Gastrocnemius medialis (tissue), 4 donors: ENCODE measurements at places on chromosomes 1 and 21. TPM values are rescaled to one million over a fixed set of nuclear protein-coding genes. Genes with fewer than 3 reads are reported as not detected.

The CNR2 gene
- not detected for total RNA-seq

The CR1 gene
- total RNA-seq: 2.4 TPM

The C1orf21 gene
- 128 TPM for total RNA-seq

The GUCA2B gene
- not detected for total RNA-seq

The C8B gene
- total RNA-seq: 0.68 TPM

DNA sequence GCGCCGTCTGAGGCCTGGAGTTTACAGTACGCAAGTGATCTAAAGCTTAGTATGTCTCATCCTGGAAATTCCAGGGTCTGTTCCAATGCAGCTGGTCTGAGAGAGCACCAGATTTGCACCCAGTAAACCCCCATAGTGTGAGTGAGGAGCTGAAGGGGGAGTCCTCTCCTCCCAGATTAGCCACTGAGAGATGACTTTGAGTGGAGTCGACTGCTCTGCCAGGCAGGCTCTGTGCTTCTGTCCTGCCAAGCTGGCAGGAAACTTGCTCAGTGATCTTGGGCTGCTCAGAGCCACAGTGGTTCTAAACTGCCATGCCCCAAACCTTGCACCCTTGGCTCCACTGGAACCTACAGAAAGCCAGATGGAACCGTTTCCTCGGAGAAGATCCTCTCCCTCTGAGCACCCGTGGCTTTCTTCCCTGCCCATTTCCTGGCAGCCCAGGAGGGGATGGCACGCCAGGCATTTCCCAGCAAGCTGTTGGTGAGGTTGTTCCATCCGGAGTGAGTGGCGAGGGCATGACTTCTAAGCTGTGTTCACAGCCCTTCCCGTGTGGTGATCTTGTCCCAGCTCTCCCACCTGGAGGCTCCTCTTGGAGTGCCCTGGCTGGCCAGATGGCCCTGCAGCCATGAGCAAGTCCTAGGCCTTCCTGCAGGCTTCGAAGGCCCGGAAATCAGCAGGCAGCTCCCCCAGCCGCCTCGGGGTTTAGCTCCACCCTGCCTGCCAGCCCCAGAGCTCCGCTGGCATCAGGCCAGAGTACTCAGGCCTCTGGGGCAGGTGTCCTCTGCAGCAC lies 125.9 kb upstream of the VAMP3 start:
- DNase-seq: no peak

DNA sequence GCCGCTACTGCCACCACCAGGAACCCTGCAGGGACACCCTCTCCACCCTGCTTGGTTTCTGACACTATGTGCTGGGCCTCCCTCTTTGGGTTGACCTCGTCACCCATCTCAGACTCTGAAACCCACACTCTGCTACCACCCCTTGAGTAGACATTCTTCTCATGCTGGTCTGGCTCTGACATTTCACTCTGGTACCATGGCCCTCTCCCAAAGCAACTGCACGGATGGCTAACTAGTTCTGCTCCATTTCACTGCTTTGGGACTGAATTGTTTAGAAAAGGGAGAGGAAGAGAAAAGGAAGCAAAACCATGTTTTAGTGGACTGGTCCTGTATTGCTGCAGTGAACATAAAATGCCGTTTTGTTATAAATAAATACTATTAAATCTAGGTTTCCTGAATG lies 137.8 kb downstream of the KCNK2 start:
- DNase-seq: no peak

- DNase-seq: no peak
These were observed 89.0 kb upstream of the BCAR3 start for GRCh38 chr1:93770640-93771039.

DNA sequence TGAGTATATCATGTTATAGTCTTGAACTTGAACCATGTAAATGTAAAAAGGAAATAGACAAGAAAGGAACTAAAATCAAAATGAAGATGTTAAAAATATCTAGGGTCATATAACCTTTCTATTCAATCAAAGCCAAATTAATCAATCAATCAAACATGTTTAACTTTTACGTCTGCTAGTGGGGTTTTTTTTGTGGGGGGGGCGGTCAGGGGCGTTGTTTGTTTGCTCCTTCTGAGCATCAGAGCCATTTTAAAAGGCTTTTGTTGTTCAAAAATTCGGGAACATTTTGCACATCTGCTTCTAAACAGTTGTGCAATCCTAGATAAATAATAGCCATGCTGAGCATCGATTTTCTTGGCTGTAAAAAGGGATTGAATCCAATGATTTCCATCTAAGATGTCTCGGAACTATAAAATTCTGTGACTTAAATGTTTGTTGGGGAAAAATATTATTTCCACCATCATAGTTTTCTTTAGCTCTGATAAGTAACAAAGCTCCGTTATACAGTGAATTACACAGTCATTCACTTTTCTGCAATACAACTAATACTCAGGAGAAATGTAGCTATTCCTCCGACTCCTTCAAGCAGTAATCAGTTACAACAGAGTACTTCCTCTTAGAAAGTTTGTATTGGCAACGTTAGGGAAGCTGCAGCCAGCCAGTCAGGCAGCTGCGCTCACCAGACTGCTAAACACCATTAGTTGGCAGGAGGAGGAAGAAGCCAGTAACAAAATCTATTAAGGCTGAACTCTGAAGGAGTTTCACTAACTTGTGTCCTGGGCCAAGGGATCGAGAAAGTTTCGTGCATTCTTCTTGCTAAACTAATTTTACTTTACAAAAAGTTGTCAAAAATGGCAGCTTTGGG lies 2.2 kb downstream of the SPATA6 start:
- DNase-seq: peak; percentile 61

DNA sequence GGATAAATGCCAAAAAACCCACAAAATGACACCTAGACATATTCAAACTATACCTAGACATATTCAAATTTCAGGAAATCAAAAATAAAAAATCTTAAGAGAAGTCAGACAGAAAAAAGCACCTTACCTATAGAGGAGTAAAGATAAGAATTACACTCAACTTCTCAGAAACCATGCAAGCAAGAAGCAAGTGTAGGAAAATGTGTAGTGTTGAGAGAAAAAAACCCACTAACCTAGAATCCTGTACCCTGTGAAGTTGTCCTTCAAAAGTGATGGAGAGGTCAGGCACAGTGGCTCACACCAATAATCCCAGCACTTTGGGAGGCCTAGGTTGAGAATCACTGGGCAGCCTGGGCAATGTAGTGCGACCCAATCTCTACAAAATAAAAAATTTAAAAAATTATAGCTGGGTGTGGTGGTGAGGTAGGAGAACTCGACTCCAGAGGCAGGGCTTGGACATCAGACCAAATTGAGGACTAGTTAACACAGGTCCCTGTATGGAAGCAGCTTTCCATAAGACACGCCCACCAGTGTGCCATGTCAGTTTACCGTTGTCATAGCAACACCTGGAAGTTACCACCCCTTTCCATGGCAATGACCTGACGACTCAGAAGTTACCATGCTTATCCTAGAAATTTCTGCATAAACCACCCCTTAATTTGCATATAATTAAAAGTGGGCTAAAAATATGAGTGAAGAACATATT lies 20.7 kb downstream of the PDIK1L start:
- no peak for DNase-seq

DNA sequence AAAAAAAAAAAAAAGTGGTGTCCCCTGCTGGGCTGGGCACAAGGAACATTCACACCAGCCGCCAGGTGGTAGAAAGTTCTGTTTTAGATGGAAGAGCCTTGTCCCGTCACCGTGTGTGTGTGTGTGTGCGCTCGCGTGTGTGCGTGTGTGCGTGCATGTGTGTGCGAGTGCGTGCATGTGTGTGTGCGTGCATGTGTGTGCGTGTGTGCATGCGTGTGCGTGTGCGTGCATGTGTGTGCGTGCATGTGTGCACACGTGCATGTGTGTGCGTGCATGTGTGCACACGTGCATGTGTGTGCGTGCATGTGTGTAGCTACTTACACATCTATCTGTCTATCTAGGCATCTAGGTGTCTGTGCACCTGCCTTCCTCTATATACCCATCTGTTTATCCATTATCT lies 491.7 kb downstream of the NPHP4 start:
- no peak for DNase-seq

- DNase-seq: no peak
These were observed 21.6 kb downstream of the RIT1 start for GRCh38 chr1:155889566-155889965.
